ENCODE measurements at places on chromosomes 3 and 15.
A peak's percentile ranks its signal among the peaks of the same experiment; 100 is the strongest.

DNA sequence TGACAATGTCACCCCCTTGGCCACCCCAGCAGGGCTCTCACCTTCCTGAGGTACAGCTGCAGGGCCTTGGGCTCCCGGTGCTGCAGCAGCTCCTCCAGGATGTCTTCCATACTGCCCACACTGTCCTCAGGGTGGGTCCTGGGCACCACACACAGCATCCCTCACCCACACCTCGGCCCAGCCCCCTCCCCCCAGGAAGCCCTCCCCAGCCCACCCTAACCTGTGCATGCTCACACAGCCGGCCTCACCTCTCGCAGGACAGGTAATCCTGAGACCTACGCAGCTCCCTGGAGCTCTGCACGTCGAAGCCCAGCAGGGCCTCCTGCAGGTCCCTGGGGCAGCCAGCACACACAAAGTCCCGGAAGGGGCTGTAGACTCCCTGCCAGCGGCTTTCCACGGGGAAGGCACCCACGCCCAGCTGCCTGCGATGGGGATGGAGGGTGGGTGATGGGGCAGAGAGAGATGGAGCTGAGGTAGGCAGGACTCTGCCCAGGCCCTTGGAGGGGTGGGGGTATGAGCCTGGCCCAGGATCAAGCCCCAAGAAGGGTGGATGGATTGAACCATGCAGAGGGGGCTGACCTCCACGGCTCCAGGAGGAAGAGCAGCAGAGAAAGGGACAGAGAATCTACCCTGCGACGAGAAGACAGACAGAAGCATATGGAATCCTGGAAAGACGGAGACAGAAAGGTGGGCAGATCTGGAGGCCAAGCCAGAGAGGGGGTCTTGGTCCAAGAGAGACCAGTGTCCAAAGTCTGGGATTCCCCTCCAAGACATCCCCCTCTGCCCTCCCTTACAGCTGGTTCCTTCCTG is 16.7 kb downstream of the ALS2CL start:
- DNase-seq = no peak

- peak; percentile 64 for DNase-seq
Measured at GRCh38 chr3:40043444-40043755, 234.0 kb downstream of the MYRIP start.

GRCh38 chr3:152997526-152997925 is 162.6 kb downstream of the P2RY1 start:
- DNase-seq = no peak

GRCh38 chr15:74171965-74172541 is 1.5 kb upstream of the ISLR start:
- DNase-seq = no peak

- DNase-seq = no peak
Measured at GRCh38 chr15:33154351-33155166, 40.0 kb downstream of the FMN1 start.

DNA sequence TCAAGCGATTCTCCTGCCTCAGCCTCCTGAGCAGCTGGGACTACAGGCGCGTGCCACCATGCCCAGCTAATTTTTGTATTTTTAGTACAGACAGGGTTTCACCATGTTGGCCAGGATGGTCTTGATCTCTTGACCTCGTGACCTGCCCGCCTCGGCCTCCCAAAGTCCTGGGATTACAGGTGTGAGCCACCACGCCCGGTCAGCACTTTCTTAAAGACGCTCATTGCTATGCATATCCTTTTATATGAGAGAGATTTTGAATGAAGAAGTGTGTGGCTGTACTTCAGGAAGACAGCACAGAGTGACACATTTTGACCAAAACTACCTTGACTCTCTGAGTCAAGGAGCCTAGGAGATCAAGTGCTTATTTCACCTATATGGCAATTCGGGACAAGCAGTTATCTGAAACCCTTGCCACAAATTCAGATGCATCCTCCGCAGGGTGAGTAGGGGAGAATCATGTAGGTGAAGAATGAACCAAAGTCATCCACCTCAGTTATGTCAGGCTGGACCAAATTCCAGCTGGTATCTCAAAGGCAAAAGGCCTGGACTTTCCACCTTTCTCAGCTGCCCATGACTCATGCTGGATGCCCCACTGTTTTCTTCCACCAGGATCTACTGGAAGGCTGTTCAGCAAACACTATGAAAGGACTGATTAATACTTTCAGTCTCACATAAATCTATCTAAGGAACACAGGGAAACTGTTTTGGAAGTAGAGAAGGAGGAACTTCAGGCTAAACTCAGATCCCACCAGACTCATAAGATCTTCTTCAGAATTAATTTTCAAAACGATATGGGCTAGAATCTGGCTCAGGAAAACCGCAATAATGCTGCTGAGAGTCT is 31.9 kb downstream of the SUSD5 start:
- DNase-seq = no peak

DNA sequence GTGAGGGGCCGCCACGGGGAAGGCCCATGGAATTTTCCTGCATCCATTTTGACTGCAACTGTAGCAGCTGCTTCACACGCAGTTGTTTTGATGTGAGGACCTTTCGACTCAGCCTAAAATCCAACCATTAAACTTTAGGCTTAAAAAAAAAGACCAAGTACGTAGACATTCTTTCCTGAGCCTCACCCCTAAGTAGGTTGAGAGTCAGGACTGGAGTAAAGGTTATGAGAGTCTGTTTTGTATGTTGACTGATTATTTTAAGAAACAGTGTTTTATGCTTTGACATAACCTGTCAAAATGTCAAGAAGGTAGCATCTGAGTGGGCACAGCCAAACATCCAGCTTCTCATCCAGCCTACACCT is 45.7 kb upstream of the AMOTL2 start:
- no peak for DNase-seq

DNA sequence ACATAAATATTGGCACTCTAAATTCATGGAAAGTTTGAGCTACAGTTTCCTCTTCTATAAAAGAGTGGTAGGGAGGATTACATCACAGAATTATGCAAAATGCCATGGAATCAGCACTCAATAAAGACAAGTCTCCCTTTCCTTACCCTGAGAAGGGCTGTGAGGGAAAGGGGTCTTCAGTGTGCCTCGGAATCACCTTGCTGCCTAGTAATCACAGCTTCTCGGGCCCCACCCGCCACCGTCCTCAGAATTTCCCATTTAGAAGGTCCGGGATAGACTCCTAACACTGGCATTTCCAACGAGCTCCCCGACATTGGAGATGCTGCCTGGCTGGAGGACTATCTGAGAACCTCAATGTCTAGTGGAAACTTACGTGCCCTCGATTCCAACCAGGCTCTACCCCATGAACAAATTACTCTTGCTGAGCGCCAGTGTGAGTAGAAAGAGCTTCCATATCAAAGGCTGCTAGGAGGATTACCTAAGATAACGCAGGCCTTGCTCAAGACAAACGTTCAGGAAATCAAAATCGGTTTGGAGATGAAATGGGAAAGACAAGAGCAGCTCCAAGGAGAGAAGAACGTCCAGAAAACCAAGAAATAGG is 92.1 kb upstream of the CHD2 start:
- peak; percentile 45 for DNase-seq

- no peak for DNase-seq
Measured at GRCh38 chr3:184323696-184324095, 9.3 kb downstream of the EIF4G1 start.

- DNase-seq = no peak
Measured at GRCh38 chr15:69979783-69980182, 117.9 kb downstream of the TLE3 start.

GRCh38 chr3:71584394-71585011 is 975 bp upstream of the FOXP1 start:
- peak; percentile 79 for DNase-seq

GRCh38 chr3:32880225-32880624 is 62.4 kb downstream of the TRIM71 start:
- DNase-seq = no peak

DNA sequence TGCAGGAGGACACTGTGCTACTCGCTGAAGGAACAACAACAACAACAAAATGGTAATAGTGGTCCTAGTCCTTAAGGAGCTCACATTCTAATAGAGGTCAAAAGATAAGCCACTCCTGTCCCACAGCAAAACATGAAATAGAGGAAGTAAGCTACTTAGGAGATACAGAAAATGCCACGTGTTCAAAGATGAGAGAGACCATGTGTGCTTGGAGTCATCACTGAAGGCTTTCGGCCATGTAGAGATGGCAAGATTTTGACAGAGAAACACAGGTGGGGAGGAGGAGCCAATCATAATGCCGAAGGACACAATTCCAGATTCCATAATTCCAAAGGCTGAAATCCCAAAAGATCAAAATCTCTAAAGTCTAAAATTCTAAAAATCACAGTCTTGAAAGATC is 24.8 kb upstream of the RIOX2 start:
- no peak for DNase-seq

- peak; percentile 44 for DNase-seq
Measured at GRCh38 chr3:133548090-133548489, 25.4 kb upstream of the CDV3 start.

DNA sequence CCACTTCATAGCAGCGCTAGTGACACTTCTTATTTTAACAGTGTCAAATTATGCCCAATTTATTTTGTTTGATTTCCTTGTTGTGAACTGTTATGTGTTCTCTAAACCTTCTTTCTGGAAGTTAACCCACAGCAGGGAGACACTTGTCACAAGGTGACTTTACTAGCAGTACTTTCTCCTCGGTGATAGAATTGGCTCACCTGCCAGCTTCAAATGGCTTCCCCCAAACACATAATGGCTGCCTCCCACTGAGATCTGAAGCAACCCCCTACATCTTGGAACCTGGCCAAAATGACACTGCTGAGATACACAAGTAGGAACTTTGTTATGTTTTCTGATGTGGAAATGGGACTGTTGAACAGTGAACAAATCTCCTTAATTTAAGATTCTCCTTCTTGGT is 238.8 kb upstream of the DPH6 start:
- peak; percentile 6 for DNase-seq

DNA sequence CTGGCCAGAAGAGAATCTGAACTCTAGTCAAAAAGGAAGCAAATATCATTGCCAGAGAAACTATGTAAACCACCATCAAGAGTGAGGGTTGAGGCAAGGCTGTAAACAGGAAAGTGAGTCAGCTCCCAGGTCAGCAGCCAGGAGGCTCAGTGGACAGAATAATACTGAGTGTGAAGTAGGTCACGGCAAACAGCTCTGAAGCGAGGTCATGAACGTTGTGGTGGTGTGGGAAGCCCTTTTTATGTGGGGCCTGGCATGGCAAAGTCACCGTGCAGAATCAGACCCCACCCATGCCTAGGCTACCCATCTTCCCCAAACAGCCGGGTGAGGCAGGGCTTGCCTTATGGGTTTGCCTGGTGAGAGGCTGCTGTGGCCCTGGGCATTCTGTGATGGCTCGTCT is 43.9 kb downstream of the THBS1 start:
- DNase-seq = no peak

- no peak for DNase-seq
Measured at GRCh38 chr15:69825941-69826818, 271.5 kb downstream of the TLE3 start.

GRCh38 chr15:85593809-85594445 is 200.8 kb downstream of the KLHL25 start:
- no peak for DNase-seq

- no peak for DNase-seq
Measured at GRCh38 chr15:84760219-84760618, 11.8 kb downstream of the ZNF592 start.

DNA sequence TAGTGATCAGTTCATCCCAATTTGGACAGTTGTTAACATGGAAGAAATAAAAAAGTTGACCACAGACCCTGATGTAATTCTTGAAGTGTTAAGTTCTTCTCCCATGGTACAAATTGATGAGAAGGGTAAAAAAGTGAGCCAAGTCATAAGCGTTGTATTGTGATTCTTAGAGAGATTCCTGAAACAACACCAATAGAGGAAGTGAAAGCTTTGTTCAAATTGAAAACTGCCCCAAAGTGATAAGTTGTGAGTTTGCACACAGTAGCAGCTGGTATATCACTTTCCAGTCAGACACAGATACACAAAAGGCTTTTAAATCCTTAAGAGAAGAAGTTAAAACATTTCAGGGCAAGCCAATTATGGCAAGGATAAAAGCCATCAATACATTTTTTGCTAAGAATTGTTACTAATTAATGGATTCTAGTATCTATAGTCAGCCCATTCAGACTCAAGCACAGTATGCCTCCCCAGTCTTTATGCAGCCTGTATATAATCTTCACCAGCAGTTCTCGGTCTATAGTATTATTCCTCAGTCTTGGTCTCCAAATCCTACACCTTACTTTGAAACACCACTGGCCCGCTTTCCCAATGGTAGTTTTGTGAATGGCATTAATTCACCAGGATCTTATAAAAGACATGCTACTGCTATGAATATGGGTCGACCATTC is 38.2 kb downstream of the CDIN1 start:
- DNase-seq = no peak

- no peak for DNase-seq
Measured at GRCh38 chr15:93019090-93019489, 69.9 kb downstream of the RGMA start.

- DNase-seq = no peak
Measured at GRCh38 chr15:37093480-37094332, 6.6 kb downstream of the MEIS2 start.

GRCh38 chr15:63483521-63484371 is 20.6 kb upstream of the USP3 start:
- DNase-seq = no peak

DNA sequence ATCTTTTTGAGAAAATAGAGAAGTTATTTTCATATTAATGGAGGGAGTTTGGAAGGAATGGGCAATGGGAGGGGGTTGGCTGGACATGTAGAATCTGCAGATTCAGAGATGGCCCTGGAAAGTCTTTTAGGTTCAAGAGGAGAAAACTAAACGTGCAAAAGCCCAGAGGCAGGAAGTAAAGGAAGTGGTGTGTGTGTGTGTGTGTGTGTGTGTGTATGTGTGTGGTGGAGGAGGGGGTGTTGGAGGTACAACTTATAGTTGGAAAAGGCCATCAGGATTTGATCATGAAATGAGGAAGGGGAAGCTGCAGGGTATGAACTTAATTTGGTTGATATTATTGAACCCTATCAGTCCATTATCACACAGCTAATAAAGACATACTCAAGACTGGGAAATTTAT is 5.6 kb upstream of the LPP start:
- DNase-seq = no peak

DNA sequence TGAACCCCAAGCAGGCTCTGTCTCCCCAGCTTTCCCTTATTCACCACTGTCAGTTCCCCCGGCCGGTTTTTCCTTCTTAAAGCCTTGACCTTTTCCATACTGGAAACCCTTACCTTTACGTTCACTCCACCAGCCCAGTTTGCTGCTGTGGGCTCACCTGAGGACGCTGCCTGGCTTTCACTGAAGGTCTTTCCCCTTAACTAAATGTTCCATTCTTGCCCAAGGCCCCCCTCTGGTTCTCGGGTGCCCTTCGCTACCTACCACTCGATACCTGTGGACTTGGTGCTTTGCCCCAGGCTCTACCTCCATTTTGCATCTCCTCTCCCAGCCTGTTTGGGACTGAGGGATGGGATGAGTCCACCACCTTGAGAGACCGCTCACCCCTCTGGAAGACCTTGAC is 851 bp downstream of the AP2M1 start:
- DNase-seq = no peak

DNA sequence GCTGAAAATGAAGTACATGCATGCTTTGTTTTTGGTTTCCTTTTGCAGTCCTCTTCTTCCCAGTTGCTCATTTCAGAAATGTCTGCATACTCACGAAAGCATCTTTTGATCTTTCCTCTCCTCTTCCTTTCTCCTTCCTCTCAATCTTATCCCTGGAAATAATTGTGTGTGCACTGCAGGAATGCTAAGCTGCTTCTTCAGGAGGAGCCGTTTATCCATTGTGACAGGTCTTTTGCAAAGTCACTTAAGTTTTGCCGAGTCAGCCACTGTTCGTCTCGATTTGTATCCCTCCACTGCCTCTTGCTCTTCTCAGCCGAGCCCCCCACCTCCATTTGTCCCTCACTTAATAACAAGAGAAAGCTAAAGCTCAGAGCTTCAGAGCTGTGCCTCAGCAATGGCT is 597.6 kb downstream of the AGBL1 start:
- no peak for DNase-seq

GRCh38 chr3:135145581-135145980 is 350.5 kb downstream of the EPHB1 start:
- DNase-seq = no peak
